ENCODE measurements at places on chromosomes 7 and 10. TPM values are rescaled to one million over a fixed set of nuclear protein-coding genes. Genes with fewer than 3 reads are reported as not detected.

Gene GIMAP6
- 0.38 TPM for total RNA-seq

Gene ACSM6
- total RNA-seq, result not detected

Gene PRRT4
- total RNA-seq, result not detected

Gene AMZ1
- total RNA-seq, result not detected

Gene CALML3
- not detected for total RNA-seq

Gene ABCB1
- 0.86 TPM for total RNA-seq

Gene IL6
- total RNA-seq, result 0.94 TPM

Gene LSM8
- 81.5 TPM for total RNA-seq

Gene ITGA8
- not detected for total RNA-seq

Gene TMEM140
- 0.29 TPM for total RNA-seq

GRCh38 chr7:126940723-126941307, 311.9 kb downstream of the GRM8 start:
- no peak for DNase-seq

DNA sequence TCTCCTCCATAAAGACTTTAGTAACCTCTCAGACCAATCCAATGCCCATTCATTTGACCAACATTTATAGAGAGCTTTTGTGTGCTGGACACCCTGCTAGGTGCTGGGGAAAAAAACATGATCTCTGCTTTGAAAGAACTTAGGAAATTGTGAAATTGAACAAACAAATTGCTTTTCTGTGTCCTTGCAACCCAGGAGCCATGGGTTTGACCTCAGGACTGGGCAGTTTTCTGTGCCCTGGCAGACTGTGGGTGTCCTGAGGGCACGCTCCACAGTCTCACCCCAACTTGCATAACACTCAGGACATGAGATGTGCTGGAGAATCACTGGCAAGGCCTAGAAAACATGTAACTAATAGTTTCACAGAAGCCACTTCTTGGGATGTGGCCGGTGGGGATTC, 429.1 kb upstream of the ZMIZ1 start:
- DNase-seq, result no peak

GRCh38 chr10:109994711-109995577, 12.8 kb upstream of the ADD3 start:
- no peak for DNase-seq

GRCh38 chr7:149310113-149310836, 48.3 kb downstream of the ZNF783 start:
- peak; percentile 74 for DNase-seq

DNA sequence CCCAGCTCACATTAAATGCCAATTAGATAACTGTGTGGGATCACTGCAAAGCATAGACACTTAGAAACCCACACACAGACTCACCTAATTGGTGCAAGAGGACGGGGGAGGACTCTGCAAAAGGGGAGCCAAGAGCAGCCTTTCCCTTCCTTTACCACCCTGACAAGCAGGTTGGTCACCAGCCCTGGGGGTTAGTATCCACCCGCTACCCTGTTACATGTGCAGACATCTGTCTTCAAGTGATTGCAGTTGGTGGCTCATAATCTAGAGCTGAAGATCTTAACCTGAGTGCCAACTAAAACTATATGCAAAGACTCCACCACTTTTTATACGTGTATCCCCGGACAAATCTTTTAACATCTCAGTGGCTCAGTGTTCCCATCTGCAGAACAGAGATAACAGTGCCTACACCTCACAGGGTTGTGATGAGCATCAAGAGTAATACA, 56.9 kb downstream of the SORBS1 start:
- peak; percentile 34 for DNase-seq

GRCh38 chr7:117010375-117011133, 57.3 kb downstream of the ST7 start:
- no peak for DNase-seq

- DNase-seq, result no peak
Measured at GRCh38 chr7:69411018-69411417, 187.3 kb upstream of the AUTS2 start.

- DNase-seq, result no peak
Measured at GRCh38 chr10:3887885-3888476, 103.0 kb upstream of the KLF6 start.

DNA sequence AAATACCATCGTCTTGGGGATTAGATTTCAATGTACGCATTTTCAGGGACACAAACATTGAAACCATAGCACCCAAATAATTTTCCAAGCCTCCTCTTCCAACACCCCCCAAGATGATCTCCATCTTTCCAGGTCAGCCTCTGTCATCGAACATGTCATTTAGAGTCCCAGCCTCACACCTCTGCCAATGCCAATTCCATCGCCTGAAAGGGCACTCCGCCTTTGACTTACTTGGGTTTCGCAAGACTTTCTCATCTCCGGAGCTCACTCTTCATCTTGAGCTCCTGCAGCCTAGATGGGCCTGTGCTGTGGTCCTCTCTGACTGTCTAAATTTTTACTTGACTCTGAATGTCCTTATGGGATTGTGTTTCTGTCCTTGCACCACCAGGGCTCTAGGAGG, 10.4 kb upstream of the FAM241B start:
- DNase-seq, result no peak

DNA sequence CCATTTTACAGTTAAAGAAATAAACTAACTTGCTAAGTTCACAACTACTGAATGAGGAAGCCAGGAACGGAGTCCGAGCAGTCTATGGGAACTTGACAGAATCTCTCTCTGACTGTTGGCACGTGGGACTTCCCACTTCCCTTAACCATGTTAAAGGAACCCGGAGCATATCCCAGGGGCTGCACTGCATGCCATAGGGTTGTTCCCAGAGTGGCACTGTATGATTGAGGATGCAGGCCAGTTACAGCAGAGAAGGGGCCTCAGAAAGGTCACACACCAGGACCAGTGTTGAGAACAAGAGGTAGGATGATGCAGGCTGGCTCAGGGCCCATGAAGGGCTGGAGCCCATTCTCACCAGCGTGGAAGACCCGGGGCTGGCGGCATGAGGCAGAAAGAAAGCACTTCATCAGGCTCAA, 201.8 kb downstream of the NSUN6 start:
- DNase-seq, result no peak

DNA sequence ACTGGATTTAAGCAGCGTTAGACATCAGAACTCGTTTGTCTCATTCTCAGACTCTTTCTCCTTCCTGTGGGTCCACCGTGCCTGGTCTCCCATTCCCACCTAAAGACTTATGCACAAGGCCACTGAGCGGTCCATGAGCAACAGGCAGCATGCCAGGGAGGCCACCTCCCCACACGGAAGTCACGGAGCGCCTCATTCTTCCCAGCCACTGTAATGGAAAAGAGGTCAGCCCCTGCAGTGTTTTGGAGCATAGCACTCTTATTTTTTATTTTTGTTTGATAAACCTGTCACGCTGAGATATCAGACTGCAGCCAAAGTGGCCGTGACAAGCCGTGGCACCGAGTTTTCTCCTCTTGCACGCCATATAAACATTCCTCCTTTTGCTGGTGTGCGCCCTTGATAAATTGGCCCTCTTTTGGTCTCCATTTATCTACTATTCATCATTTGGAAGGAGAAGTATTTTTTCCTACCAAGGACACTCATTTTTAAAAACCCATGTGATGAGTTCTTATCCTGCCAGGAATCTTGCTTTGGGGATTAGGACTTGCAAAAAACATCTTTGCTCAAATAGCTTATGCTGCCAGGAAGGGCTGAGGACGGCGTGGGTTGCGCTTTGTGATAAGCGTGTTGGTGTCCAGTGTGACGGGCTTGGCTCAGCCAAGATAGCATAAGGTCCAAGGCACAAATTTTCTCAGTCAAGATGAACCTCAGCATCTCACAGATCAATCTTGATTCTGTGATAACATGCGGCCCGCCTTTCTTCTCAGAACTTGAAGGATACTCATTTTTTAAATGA, 206.0 kb downstream of the CCDC3 start:
- no peak for DNase-seq

- no peak for DNase-seq
Measured at GRCh38 chr10:32190890-32191491, 134.8 kb upstream of the KIF5B start.

DNA sequence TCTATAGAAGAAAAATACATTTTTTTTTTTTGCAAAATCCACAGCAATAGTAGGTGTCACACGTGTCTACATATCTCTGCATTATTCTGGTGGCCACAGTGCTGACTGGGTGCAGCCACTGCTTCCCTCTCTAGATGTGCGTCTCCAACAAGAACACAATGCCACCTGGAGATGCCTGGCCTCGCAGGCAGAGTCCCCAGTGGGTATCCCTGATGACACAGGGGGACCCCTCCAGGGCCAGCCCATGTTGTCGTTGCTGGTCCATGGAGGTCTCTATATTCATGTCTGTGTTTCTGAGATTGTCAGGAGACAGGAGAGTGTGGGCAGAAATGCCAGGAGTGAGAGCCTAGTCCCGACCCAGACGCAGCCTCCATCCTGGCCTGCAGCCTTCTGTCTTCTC, 345.9 kb upstream of the SHH start:
- DNase-seq, result no peak

DNA sequence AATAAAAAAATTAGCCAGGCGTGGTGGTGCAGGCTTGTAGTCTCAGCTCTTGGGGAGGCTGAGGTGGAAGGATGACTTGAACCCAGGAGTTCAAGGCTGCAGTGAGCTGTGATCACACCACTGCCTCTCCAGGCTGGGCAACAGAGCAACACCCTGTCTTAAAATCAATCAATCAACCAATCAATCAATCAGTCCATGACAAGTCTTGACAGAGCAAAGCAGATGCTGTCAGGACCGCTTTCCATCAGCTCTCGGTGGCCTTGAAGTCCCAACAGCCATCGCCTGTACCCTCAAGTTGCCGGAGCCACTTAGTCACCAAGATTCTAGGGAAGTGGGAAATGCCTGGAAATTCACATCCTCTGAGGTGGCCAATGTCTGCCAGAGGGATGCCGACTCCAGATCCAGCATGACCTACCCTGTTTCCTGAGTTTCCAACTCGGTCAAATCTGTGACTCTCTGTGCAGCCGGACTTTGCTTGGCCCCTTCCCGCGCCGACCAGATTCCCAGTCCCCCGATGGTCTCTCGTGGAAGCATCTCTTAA, 871 bp upstream of the CCL24 start:
- DNase-seq, result no peak

GRCh38 chr10:75703191-75703854, 271.9 kb downstream of the LRMDA start:
- no peak for DNase-seq

DNA sequence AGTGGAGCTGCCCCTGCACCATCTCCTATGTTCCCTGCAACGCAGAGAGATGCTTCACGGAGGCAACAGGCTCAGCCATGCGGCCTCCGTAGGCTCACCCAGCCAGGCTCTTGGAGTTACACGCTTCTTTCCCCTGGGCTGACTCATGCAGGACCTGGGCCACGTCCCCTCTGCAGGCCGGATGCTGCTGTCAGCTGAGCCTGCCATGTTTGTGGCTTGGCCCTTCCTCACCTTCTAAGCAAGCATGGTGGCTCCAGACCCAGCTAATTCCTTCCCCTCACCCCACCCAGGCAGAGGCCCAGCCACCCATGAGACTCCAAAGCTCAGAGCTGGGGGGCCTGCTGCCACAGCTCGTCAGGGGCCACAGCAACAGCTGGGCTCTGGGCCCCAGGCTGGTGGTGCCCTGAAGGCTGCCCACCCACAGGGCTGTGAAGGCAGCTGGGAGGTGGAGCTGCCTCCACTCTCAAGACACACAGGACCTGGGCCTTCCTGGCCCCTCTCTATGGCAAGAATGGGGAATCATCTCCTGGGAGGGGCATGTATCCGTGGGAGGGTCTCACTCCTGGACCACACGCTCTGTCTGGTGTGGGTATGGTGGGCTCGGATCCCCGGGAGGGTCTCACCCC, 219.6 kb downstream of the ELFN1 start:
- no peak for DNase-seq

GRCh38 chr7:150568714-150569113, 1.5 kb downstream of the GIMAP4 start:
- no peak for DNase-seq

DNA sequence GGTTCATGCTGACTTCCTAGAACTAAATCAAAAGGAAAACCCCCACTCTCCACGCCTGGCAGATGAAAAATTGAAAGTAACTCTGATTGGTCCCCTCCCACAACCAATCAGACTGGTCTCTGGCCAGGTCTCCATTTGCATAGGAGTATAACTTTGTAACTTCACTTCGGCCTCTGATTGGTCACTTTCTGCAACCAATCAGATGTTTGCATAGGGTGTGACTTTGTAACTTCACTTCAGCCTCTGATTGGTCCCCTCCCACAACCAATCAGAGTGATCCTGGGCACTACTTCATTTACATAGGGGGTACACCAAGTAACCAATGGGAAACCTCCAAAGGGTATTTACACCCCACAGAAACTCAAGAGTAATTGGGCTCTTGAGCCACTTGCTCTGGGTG, 306.6 kb upstream of the PFKP start:
- peak; percentile 14 for DNase-seq

GRCh38 chr7:21640105-21640504, 97.3 kb downstream of the DNAH11 start:
- no peak for DNase-seq

DNA sequence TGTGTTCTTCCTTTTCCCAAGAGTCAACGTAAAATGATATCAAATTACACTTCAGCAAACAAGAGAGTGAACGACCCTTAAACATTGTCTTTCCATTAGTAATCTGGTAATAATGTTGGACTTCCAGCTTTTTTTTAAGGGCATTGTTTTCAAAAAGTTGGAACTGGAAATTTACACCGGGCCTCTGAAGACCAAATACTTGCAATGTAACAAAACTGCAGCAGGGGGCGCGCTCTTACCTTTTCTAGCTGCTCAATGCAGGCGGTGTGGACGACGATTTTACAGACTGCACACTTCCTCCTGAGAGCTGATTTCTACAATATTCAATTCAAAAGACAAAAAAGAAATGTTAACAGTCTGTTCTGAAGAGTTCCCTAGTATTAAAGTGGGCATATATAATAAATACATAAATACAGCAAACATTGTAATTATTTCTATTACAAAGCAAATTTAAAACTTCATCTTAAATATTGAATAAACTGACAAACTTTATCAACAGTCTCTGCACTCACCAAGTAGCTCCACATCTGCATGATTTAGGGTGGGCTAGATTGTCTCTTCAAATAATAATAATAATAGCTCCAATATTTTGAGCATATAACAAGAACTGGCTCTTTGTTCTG, 190.4 kb downstream of the DGKI start:
- peak; percentile 75 for DNase-seq

DNA sequence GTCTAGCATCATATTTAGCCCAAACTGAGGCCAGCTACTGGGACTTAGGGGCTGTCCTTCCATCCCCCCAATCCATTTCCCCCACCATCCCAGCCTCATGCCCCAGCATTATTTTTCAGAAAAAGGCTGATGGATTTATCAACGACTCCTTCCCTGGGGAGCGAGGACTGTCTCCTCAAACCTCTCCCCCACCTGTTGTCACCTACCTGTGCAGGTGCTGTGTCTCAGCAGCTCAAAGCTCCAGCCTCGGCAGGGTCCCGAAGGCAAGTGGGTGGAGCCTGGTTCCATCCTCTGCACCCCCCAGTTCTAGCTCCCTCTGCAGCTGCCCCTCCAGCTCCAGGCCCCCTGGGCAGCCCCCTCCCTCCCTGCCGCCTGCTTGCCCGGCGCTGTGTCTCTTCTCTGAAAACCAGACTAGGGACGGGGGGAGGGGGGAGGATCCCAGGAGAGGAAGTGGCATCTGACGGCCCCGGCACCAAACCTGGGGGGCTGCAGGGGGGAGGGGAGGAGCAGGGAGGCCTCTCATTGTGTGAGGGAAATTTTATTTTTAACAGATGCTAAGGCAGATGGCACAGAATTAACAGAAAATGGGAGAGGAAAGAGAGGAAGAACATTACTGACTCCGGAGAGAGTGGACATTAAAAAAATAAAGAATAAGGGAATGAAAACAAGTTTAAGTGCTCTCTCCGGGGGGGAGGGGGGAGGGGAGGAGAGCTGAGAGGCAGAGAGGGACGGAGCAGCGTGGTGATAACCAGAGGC, 61.7 kb upstream of the PAX2 start:
- DNase-seq, result no peak

GRCh38 chr10:91799612-91799975, 1.4 kb downstream of the TNKS2 start:
- no peak for DNase-seq
